Smooth muscle cell of the brain vasculature (primary cell): ENCODE measurements at places on chromosomes 5 and 9.

GRCh38 chr5:93578813-93579691 lies 2.0 kb downstream of the NR2F1-AS1 start:
- peak; percentile 66 for DNase-seq

- no peak for DNase-seq
These were observed 51.9 kb upstream of the NMUR2 start for GRCh38 chr5:152456815-152457443.

DNA sequence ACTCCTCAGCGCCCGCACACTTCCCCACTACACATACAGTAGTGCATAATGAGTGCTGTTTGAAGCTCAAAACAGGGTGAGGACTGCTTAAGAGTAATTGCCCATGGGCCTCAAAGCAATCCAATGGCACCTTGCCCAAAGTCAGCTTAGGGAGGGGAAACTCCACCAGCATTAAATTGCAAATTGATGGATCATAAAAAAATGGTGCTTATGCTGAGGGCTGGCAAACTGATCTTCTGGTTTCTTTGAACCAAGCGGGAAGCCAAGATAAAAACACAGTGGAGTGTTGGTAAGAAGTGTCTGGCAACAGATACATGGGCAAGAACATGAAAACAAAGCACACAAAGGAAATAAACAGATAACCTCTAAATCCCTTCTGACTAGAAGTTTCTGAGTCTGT lies 28.0 kb downstream of the TLE1 start:
- DNase-seq: no peak

DNA sequence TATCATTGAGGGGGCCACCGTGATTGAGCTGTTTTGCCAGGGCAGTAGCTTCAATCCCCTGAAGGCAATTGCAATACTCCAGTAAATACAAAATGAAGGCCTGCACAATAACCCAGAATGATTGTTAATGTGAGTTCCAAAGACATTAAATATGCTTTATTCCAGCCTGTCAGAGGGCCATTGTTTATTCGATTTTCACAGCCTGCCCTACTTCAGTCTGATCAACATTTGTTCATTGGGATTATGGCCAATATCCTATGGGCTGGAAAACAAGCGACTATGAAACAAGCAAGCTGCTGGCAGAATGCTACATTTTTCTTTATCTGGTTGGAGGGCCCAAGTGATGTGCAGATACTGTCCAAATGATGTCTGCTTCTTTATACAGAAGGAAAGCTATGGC lies 543.1 kb downstream of the TLE1 start:
- DNase-seq: no peak

GRCh38 chr9:116733010-116733641 lies 46.0 kb downstream of the TRIM32 start:
- DNase-seq: no peak

GRCh38 chr9:89815061-89815902 lies 210.5 kb downstream of the GADD45G start:
- DNase-seq: no peak

- no peak for DNase-seq
These were observed 335 bp downstream of the ROPN1L start for GRCh38 chr5:10441992-10442435.

DNA sequence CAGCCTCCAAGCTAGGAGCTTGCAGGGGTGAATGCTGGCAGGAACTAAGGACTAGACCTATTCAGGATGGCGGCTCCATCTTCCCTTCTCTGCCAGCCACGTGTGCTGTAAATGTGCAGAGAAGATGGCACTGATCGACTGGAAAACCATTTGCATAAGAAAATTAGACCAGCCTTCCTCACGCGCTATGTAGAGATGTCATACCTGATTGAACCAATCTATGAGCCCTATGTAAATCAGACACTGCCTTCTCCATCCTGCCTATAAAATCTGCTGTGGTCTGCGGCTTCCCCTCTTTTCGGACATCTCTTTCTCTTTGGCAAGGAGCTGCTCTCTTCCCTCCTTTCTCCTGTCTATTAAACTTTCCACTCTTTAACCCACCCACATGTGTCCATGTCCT lies 91.6 kb downstream of the NPR3 start:
- DNase-seq: no peak

- DNase-seq: no peak
These were observed 314.9 kb downstream of the NNT start for GRCh38 chr5:43917925-43918324.

GRCh38 chr5:39364367-39364766 lies at the start of gene C9:
C9 (minus strand) TSS chr5:39364495; CDS start chr5:39364464, 31 bp downstream.
- no peak for DNase-seq

DNA sequence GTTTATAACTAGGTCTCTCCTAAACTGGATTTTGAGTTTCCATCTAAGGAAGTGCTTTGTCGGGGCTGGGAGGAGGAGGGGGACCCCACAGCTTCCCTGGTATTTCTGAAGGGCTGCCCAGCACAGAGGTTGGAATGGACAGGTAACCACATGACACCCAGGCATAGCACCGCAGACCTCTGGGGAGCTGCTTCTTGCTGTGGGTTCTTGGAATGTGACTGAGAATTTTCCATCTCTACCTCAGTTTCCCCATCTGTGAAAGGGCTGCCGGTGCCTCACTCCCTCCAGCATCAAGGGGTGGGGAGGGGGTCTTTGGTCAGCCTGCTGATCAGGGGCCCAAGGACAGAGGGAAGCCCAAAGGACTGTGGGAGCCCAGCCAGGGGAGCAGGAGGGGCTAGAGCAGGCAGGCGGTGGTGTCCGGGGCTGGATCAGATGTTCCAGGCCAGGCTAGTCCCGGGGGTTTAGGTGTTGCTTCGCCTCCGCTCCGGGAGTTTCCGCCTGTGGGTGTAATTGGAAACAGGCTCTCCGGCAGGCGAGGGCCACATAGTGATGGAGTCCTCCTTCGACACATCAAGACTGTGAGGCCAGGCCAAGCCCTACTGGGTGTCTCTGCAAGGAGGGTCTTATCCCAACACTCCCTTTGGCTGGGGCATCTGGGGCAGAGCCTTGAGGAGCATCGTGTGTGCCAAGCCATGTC lies 3.3 kb downstream of the OLFML2A start:
- DNase-seq: no peak

DNA sequence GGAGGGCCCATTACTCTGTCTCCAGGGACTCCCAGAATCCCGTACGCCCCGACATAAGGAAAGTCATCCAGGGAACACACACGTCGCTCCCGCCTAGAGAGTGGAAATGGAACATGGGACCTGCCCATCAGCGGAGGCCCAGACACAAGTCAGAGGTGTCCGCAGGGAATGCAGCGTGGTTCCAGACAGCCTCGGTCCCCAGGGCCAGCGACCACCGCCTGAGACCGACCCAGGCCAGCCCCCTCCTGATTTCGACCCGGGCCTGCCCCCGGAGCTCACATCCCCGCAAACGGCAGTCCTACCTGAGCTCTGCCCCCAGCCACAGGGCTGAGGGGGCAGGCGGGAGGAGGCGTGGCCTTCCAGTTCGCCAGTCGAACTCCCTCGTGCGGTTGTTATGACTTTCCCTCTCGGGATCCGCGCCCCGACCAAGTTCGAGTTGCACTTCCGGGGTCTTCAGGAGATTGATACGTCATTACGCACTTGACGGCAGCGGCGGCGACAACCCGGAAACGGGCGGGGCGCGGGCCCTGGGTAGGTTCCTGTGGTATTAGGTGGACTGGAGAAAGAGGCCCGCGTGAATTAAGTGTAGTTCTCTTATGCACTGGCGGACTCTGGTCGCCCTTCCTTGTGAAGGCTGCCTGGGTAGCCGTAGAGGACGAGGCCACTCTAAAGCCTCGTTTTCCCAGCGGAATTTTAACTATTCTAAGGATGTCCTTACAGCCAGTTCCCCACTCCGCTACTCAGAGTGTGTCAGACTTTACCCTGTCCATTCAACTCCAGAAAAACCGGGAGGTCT lies 370.0 kb upstream of the POU5F2 start:
- DNase-seq: peak; percentile 88

DNA sequence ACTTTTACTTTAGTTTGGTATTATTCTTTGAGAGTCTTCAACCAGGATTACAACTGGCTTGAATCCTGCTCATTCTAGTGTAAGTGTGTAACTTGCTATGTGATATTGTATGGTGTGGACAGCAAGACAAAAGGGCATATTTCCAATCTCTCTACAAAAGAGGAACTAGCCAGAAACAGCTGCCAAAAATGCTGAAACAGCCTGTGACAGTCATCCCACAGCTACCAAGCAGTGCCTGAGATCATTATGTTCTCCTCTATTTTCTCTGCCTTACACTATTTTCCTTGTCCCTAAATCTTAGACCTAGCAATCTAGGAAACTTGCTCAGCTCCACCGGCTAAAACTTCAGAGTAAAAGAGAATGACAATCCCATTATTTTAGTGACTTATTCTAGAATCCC lies 42.8 kb downstream of the WDR41 start:
- DNase-seq: no peak

DNA sequence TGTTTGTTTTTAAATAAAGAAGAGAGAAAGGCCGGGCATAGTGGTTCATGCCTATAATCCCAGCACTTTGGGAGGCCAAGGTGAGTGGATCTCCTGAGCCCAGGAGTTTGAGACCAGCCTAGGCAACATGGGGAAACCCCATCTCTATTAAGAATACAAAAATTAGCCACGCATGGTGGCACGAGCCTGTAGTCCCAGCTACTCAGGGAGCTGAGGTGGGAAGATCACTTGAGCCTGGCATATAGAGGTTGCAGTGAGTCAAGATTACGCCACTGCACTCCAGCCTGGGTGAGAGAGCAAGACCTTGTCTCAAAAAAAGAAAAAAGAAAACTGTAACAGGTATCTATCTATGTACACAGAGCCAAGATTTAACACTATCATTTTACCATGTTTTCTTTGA lies 34.2 kb upstream of the CDC42SE2 start:
- DNase-seq: no peak

GRCh38 chr9:132160802-132161742 lies 786 bp upstream of the NTNG2 start:
- no peak for DNase-seq

DNA sequence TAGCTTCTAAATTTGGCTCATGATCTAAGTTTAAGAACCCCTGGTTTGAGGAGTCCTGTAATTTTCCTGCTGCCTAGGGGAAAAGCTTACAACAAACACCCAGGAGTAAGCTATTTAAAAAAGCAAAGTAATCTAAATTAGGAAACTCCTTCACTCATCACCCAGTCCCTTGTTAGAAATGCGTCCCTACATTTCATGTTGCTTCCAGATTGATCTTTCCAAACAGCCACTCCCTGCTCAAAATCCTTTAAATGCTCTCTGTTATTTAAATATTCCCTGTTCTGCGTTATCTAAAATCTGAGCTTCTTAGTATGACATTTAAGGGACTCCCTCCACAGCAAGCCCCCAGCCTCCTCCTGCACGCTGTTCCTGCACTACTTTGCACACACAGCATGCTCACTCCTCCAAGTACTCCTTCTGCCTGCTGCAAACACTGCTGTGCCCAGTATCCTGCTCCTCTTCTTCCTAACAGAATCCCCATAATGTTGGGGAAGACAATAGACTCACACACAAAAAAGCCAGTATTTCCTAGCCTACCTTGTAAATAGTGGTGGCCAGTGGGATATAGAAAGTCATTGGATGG lies 123.3 kb upstream of the RASEF start:
- no peak for DNase-seq

DNA sequence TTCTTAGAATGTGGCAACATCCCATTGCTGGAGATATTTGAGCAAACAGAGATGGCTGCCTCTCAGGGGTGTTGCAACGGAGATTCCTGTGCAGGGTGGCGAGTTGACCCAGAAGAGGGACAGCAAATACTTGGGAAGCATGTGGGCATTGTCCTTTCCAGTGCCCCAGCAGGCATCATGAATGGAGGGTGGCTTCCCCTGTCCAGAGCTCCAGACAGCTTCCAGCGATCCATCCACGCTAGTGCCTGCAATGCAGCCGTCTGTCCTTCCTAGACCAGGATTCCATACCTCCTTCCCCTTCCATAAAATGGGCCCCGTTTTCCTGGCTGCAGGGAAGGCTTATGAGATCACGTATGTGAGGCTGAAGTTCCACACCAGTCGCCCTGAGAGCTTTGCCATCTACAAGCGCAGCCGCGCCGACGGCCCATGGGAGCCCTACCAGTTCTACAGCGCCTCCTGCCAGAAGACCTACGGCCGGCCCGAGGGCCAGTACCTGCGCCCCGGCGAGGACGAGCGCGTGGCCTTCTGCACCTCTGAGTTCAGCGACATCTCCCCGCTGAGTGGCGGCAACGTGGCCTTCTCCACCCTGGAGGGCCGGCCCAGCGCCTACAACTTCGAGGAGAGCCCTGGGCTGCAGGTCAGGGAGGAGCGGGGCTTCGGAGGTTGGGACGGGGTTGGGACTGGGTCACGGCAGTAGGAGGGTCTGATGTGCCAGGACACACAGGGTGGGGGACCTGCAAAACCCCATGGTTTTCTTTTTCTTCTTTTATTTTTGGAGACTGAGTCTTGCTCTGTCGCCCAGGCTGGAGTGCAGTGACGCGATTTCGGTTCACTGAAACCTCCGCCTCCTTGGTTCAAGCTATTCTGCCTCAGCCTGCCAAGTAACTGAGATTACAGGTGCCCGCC lies 17.2 kb downstream of the LAMC3 start:
- DNase-seq: no peak

DNA sequence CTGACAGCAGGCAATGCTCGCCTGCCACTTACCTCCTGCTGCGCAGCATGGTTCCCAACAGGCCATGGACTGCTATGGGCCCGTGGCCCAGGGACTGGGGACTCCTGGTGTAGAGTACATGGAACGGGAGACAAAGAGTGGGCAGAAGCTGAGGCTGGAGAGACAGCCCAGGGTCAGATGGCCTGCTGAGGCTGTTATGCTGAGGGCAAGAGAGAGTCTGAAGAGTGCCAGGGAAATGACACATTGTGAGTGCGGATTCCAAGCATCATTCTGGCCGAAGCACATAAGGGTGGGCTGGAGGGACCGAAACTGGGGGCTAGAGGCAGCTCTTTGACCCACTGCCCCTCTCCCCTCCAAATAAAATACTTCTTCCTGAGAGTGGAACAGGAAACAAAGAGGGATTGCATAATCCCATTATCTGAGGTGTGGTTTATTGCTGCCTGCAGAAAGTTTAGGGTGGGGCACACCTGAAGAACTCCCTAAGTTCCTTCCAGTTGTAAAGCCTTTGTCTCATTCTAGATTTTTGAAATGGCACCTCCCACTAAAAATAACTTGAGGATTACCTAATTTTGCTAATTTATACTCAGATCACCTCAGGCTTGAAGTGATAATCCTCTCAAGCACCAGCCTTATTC lies 158.1 kb downstream of the ATP10B start:
- DNase-seq: no peak

- no peak for DNase-seq
These were observed 377.6 kb downstream of the BRINP1 start for GRCh38 chr9:118991366-118992285.

GRCh38 chr9:24625097-24625496 lies 79.4 kb upstream of the IZUMO3 start:
- DNase-seq: no peak

GRCh38 chr5:16437977-16438376 lies 27.6 kb downstream of the ZNF622 start:
- no peak for DNase-seq

- DNase-seq: no peak
These were observed 105.2 kb upstream of the ITGA1 start for GRCh38 chr5:52682492-52682891.
